Left lung (tissue), 14 donors: ENCODE measurements at places on chromosomes 13 and 19. TPM values are rescaled to one million over a fixed set of nuclear protein-coding genes. Genes with fewer than 3 reads are reported as not detected.
A peak's percentile ranks its signal among the peaks of the same experiment; 100 is the strongest.

- no peak overlapping the region for H3K4me3 ChIP-seq
- H3K4me1 ChIP-seq: no peaks in the 10 kb centered on the region
- H3K27me3 ChIP-seq: no peaks in the 10 kb centered on the region
- H3K36me3 ChIP-seq: no peaks in the 10 kb centered on the region
Measured at GRCh38 chr13:40379794-40380578, 286.5 kb downstream of the FOXO1 start.

DNA sequence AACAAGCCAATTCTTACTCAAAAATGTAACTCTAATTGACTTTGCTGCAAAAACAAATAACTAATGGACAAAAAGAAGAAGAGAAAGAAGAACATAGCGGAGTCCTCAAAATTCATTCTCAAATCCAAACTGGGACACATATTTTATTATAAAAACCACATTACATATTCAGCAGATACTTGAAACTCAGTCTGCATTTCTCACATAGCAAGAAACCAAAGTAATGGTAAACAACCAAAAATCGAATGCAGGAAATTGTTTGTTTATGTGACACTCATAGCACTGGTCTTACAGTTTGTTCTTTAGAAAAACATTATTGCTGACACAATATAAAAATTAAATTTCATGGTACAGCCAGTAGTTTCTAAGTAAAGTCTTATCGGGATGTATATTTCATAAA, 789.8 kb downstream of the SLITRK6 start:
- H3K4me3 ChIP-seq: no peak overlapping the region
- H3K36me3 ChIP-seq: no peaks in the 10 kb centered on the region
- no peak overlapping the region for H3K27ac ChIP-seq

DNA sequence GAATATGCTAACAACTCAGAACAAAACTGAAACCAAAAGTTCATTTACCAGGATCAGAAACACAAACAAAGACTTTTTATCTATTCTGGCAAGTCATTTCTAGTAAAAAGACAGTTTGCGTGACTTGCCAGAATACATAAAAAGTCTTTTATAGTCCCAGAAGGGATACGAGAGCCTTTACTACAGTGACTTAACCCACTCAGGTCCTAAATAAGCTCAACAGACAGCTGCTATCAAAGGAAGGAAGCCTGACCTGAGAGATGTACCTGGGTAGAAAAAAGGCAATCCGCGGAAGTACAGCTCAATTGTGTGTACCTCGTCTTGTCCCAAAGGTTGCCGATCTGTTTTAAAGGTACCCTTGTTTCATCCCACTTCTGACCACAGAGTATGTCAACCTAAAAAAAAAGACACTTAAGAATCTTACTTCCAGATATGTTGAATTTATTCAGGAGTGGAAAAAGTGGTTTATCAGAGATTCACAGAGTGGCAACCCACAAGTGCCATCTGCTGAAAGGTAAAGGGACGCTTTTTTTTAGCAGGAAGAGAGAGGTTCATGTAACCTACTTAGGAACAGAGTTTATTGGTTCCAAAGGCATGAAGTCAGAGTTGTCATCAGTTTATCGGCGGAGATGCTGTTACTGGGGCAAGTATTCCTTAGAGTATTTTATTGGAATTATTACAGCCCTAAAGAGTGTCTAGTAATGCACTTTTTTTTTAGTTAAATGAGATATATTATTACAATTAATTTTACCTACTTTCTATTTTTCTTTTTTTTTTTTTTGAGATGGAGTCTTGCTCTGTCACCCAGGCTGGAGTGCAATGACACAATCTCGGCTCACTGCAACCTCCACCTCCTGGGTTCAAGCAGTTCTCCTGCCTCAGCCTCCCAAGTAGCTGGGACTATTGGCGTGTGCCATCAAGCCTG, 69.7 kb upstream of the C1QTNF9B start:
- no peaks in the 10 kb centered on the region for H3K27me3 ChIP-seq
- H3K4me1 ChIP-seq: peaks cover 17% of the 10 kb centered on the region
- peak overlapping the region; percentile 45 for H3K27ac ChIP-seq

GRCh38 chr19:35733180-35734125, 8.8 kb downstream of the IGFLR1 start:
- H3K4me3 ChIP-seq: no peak overlapping the region
- no peaks in the 10 kb centered on the region for H3K36me3 ChIP-seq
- no peak overlapping the region for H3K27ac ChIP-seq
- no peaks in the 10 kb centered on the region for H3K4me1 ChIP-seq
- no peak for DNase-seq

The CCDC106 gene
- polyA plus RNA-seq: 11.0 TPM
